Activated naive CD4-positive, alpha-beta T cell treated with anti-CD3 and anti-CD28 coated beads for 36 hours (primary cell): ENCODE measurements at places on chromosomes 4 and X. TPM values are rescaled to one million over a fixed set of nuclear protein-coding genes. Genes with fewer than 3 reads are reported as not detected.

The TCEANC gene
- 2.5 TPM for total RNA-seq

The ATOH1 gene
- not detected for total RNA-seq

The CXorf38 gene
- 23.2 TPM for total RNA-seq

The GPRASP1 gene
- 3.5 TPM for total RNA-seq

The TSPAN7 gene
- total RNA-seq = 1.9 TPM

The ZIC3 gene
- not detected for total RNA-seq

The NONO gene
- 531 TPM for total RNA-seq

The GDPD2 gene
- not detected for total RNA-seq

- H3K4me1 ChIP-seq = no peaks in the 10 kb centered on the region
- no peaks in the 10 kb centered on the region for H3K36me3 ChIP-seq
- no peak overlapping the region for H3K4me3 ChIP-seq
- DNase-seq = no peak
- H3K27me3 ChIP-seq = no peaks in the 10 kb centered on the region
- no peak overlapping the region for H3K27ac ChIP-seq
Measured at GRCh38 chr4:138162259-138162658, 79.9 kb downstream of the SLC7A11 start.

DNA sequence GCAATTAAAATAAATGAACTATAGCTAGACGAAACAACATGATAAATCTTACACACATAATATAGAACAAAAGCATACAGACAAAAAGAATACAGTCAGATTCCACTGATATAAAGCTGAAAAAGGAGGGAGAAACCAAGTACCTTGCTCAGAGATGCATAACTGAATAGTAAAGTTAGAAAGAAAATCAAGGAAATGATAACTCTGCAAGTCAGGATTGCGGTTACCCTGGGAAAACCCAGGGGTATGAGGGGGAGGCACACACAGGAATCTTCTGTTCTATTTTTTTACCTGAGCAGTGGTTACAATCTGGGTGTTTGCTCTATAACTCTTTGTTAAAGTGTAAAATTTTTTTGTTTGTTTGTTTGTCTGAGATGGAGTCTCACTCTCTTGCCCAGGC lies 209.1 kb downstream of the CBR4 start:
- DNase-seq = no peak
- no peaks in the 10 kb centered on the region for H3K36me3 ChIP-seq
- H3K27me3 ChIP-seq = peaks cover 7% of the 10 kb centered on the region
- no peak overlapping the region for H3K4me3 ChIP-seq

- H3K36me3 ChIP-seq = no peaks in the 10 kb centered on the region
- no peak overlapping the region for H3K4me3 ChIP-seq
- no peaks in the 10 kb centered on the region for H3K4me1 ChIP-seq
Measured at GRCh38 chr4:110412354-110413065, 63.4 kb upstream of the ENPEP start.

GRCh38 chr4:89837385-89837992 lies 528 bp upstream of the SNCA start:
- peaks cover 52% of the 10 kb centered on the region for H3K27me3 ChIP-seq
- peaks cover 17% of the 10 kb centered on the region for H3K4me1 ChIP-seq
- peak; percentile 53 for DNase-seq
- H3K36me3 ChIP-seq = no peaks in the 10 kb centered on the region
- H3K27ac ChIP-seq = no peak overlapping the region

DNA sequence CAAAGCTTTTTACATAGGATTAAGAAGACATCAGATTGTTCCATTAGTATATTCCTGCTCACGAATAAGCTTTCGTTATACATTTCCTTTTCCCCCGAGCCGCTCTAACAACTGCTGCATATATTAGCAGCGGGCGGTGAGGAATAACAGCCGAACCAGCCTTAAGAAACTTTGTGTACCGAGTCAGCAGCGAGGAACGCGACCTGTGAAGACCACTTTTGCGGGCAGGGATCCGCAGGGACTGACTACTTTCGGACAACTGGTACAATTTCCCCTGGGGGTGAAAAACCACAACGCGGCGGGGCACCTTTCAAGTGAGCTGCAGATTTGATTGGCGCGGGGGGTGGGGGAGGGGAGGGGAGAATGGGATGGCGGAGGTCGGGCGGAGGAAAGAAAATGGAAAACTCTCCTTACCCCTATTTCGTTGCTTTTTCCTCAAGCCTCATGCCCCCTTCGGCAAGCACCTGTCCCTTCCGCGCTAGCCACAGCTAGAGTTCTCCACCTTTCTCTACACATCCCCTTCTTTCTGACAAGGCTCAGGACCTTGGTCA lies 5.9 kb upstream of the PITX2 start:
- no peak overlapping the region for H3K27ac ChIP-seq
- no peak for DNase-seq
- H3K4me1 ChIP-seq = peaks cover 22% of the 10 kb centered on the region
- peaks cover 9% of the 10 kb centered on the region for H3K36me3 ChIP-seq

GRCh38 chr4:4386296-4386735 lies 586 bp upstream of the NSG1 start:
- no peak overlapping the region for H3K27ac ChIP-seq
- H3K4me3 ChIP-seq = peak overlapping the region; percentile 72
- H3K27me3 ChIP-seq = peaks cover 22% of the 10 kb centered on the region
- H3K4me1 ChIP-seq = peaks cover 12% of the 10 kb centered on the region
- DNase-seq = peak; percentile 31

- no peak for DNase-seq
- H3K36me3 ChIP-seq = no peaks in the 10 kb centered on the region
- peaks cover under 1% of the 10 kb centered on the region for H3K4me1 ChIP-seq
- H3K27me3 ChIP-seq = no peaks in the 10 kb centered on the region
- H3K4me3 ChIP-seq = no peak overlapping the region
- H3K27ac ChIP-seq = no peak overlapping the region
Measured at GRCh38 chrX:133999031-133999705, 13.8 kb upstream of the GPC3 start.

DNA sequence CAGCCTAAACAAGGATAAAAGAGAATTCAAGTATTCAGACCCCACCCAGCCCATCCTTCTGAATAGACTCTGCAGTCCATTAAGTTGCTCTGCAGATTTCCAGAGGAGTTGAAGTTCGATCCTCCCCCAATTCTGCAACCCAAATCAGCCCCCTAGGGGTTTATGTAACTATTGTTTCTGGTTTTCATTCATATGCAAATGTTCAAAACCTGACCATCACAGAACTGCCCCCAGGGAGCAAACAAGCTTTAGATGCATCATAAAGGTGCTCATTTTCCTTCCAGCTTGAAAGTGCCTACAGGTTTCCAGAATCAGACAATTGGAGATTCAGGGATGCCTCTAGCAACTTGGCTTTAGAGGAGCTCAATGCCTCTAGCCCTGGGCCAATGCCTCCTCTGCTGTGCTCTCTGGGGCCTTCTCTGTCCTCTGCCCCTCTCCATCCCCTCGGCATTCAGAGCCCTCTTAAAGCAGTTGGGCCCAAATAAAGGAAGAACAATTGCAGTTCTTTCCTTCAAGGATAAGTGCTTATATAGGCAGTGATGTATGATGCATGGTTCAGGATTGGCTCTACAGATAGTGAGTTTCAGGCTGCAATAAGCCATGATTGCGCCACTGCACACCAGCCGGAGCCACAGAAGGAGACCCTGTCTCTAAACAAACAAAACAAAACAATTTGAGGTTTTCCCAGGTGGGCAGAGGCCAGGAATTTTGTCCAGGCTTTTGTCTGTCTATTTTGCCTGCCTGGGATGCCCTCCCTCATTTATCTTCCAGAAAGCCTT lies 23.5 kb upstream of the SPINK2 start:
- DNase-seq = no peak
- H3K4me3 ChIP-seq = no peak overlapping the region
- H3K27me3 ChIP-seq = no peaks in the 10 kb centered on the region
- H3K4me1 ChIP-seq = no peaks in the 10 kb centered on the region
- H3K27ac ChIP-seq = no peak overlapping the region

GRCh38 chr4:96262057-96262456 lies 422.2 kb downstream of the PDHA2 start:
- no peaks in the 10 kb centered on the region for H3K27me3 ChIP-seq
- no peaks in the 10 kb centered on the region for H3K36me3 ChIP-seq
- no peak overlapping the region for H3K27ac ChIP-seq
- H3K4me3 ChIP-seq = no peak overlapping the region

DNA sequence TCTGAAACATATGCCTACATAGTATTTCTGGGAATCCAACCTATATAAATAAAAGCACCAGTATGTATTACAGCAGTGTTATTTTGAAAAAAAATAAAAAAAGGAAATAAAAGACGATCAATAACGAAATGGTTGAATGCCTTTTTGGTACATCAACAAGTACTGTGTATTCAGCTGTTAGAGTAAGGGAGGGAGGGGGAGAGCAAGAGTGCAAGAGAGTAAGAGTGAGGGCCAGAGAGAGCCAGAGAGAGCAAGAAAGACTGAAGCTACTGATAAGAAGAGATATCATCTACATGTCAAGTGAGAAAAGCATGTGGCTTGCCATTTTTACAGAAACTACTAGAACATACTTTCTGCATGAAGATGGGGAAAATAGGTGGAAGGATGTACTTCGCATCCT lies 1.8 kb downstream of the SPIN4 start:
- no peaks in the 10 kb centered on the region for H3K36me3 ChIP-seq
- no peak for DNase-seq
- no peaks in the 10 kb centered on the region for H3K27me3 ChIP-seq
- no peak overlapping the region for H3K27ac ChIP-seq

GRCh38 chrX:69025802-69026301 lies 139.4 kb downstream of the PJA1 start:
- no peak overlapping the region for H3K27ac ChIP-seq
- H3K4me1 ChIP-seq = peaks cover 2% of the 10 kb centered on the region
- no peaks in the 10 kb centered on the region for H3K36me3 ChIP-seq
- H3K27me3 ChIP-seq = no peaks in the 10 kb centered on the region
- DNase-seq = no peak

DNA sequence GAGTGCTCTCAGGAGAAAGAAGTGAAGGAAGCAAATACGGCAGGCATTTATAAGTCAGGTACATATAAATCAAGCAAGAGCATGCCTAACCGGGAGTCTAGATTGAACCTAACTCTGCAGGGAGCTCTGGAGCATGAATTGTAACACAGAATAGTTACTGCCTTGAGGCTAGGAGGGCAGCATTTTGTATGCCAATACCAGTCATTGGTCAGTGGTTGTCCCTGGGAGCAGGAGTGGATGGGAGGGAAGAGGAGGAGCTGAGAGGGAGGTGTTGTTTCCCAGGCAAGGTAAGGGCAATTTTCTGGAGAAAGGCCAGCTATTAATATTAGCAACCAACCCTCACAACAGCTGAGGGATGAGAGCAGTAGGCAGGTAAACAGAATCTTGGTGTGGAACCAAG lies 224.7 kb upstream of the DCAF8L1 start:
- no peak overlapping the region for H3K4me3 ChIP-seq
- H3K4me1 ChIP-seq = no peaks in the 10 kb centered on the region
- no peaks in the 10 kb centered on the region for H3K36me3 ChIP-seq
- DNase-seq = no peak

DNA sequence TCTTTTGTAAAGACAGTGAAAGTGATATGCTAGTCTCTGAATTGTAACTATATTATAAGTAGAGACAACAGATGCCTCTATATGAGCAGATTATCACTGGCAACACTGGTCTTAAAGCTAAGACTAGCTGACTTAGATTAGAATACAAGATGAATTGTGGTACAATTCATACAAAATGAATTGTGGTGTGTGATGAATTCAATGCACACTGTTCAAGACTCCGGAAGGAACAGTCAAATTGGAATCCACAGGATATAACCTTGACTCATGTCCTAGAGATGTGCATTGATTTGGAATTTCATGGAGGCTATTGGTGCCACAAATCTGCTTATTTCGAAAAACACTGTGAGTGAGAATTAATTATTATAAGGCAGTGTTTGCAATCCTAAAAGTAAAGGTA lies 701.8 kb downstream of the PCDH7 start:
- no peak for DNase-seq
- H3K4me1 ChIP-seq = no peaks in the 10 kb centered on the region
- no peaks in the 10 kb centered on the region for H3K36me3 ChIP-seq
- no peaks in the 10 kb centered on the region for H3K27me3 ChIP-seq

GRCh38 chr4:65667506-65668041 lies 2.7 kb downstream of the EPHA5 start:
- peaks cover 48% of the 10 kb centered on the region for H3K27me3 ChIP-seq
- no peak overlapping the region for H3K27ac ChIP-seq
- H3K4me1 ChIP-seq = peaks cover 17% of the 10 kb centered on the region
- no peak overlapping the region for H3K4me3 ChIP-seq

GRCh38 chrX:43266487-43266886 lies 389.6 kb upstream of the MAOA start:
- H3K36me3 ChIP-seq = no peaks in the 10 kb centered on the region
- H3K4me3 ChIP-seq = no peak overlapping the region
- no peak for DNase-seq
- no peaks in the 10 kb centered on the region for H3K27me3 ChIP-seq

DNA sequence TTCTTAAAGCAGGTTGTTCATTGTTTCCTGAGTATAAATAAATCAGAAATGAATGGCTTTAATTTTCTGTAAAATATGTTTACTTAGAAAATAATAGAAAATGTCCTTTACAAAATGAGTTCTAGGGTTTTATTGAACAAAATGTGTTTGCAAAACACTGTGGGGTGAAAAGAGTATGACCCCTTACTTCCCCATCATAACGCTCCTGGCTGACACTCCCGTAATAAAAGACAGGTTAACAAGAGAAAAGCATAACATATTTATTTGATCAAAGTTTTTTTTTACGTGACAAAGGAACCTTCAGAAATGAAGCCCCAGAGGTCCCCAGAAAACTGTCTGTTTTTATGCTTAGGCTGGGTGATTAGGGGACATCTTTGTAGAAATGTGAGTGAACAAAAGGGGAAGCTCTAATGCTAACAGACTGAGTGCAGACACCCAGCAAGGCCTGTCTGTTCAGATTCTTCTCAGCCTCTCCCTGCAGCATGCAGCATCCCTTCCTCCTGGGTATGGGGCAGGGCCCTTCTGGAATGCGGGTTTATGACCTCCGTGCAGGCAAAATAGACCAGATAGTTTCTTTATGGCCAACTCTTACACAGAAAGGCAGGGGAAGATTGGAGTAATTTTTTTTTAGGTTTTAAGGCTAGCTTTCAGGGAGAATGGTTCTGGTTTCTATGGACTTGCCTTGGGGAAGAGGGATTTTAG lies 26.1 kb downstream of the ZFP42 start:
- H3K4me1 ChIP-seq = no peaks in the 10 kb centered on the region
- H3K36me3 ChIP-seq = no peaks in the 10 kb centered on the region

- H3K4me3 ChIP-seq = peak overlapping the region; percentile 99
- peaks cover 37% of the 10 kb centered on the region for H3K36me3 ChIP-seq
- peak; percentile 57 for DNase-seq
- no peaks in the 10 kb centered on the region for H3K27me3 ChIP-seq
- H3K4me1 ChIP-seq = peaks cover 53% of the 10 kb centered on the region
Measured at GRCh38 chr4:109816082-109816442, 500 bp downstream of the GAR1 start.

DNA sequence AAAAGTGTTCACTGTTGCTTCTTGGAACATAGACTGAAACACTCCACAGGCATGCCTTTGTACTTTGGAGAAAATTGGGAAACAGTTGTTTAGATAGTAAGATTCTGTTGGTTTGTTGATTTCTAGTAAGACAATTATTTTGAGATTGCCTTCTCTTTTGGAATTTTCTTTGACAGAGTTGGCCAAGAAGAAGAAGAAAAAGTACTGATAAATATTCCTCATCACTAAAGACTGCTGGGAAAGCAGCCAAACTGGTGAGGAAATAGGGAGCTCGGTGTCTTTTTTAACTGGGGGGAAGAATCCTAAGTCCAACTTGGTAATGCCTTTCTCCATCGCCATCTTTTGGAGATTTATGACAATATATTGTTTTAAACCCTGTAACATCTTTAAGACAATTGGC lies 370.7 kb downstream of the GPAT3 start:
- no peaks in the 10 kb centered on the region for H3K4me1 ChIP-seq
- DNase-seq = no peak
- no peaks in the 10 kb centered on the region for H3K36me3 ChIP-seq
- no peak overlapping the region for H3K27ac ChIP-seq

GRCh38 chr4:12260453-12260852 lies 831.8 kb upstream of the HS3ST1 start:
- H3K27me3 ChIP-seq = no peaks in the 10 kb centered on the region
- H3K27ac ChIP-seq = no peak overlapping the region
- H3K36me3 ChIP-seq = no peaks in the 10 kb centered on the region
